Inflammatory macrophage (primary cell): ENCODE measurements at places on chromosomes 11 and 22.
A peak's percentile ranks its signal among the peaks of the same experiment; 100 is the strongest.

DNA sequence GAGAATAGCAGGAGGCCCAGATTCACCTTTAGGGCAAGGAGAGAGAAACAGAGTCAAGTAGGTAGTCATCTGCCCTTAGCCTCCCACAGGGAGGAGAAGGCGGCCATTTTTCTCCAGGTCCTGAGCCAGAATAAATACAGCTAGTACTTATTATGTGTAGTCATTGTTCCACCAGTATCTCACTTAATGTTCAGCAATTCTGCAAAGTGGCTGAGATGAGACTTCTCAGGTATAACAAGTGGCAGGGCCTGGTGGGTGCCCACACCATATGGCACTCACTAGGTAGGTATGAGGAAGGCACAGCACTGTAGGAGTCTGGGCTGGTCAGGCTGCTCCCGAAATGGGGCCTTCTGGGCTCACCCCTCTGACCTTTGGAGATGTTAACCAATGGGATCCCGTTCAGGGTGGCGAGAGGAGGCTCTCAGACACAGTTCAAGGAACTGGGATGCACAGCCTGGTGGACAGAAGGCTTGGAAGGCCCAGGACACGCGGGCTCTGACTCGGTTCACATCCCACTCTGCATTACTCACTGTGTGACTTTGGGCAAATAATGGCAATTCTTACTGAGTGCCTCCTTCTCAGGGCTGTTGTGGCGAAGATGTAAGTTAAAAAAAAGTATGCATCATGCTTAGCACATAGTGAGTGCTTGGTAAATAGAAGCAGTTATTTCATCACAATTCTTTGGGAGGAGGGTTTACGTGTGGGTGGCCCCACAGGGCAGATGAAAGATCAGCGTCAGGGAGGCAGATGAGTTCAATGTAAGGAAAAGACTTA is 25.1 kb downstream of the RTN4RL2 start:
- peak; percentile 98 for DNase-seq

DNA sequence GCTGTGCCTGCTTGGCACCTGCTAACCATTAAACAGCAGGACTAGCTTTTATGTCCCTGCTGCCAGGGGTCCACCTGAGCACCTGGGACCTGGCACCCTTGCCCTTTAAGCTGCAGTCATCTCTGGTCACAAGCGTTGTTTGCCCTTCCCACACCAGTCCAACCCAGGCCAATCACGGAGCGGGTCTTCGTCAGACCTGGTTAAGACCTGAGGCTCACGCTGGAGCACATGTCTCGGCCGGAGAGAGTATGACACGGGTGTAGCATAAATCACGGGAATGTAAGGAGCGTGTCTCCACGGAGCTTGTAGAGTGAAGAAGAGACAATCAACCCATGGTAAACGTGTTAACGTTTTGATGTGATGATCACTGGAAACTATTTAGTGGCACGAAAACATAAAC is 847.3 kb downstream of the BRD1 start:
- DNase-seq = no peak

- no peak for DNase-seq
These were observed 70.1 kb upstream of the TIMP3 start for GRCh38 chr22:32731372-32731771.

DNA sequence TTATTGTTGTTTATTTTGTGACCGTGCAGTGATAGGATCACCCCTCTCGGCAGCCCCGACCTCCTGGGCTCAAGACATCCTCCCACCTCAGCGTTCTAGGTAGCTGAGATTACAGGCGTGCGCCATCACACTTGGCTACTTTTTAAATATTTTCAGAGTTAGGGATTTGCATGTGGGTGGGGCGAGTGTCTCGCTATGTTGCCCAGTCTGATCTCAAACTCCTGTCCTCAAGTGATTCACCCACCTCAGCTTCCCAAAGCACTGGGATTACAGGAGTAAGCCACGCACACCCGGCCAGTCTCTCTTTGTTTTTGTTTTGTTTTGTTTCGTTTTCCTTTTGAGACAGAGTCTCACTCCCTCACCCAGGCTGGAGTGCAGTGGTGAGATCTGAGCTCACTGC is 1.2 kb upstream of the INTS5 start:
- DNase-seq = no peak
